CD4-positive, alpha-beta memory T cell (primary cell): ENCODE measurements at places on chromosomes 11 and 22. TPM values are rescaled to one million over a fixed set of nuclear protein-coding genes. Genes with fewer than 3 reads are reported as not detected.
A peak's percentile ranks its signal among the peaks of the same experiment; 100 is the strongest.

Gene MGAT3
- total RNA-seq: 0.73 TPM

DNA sequence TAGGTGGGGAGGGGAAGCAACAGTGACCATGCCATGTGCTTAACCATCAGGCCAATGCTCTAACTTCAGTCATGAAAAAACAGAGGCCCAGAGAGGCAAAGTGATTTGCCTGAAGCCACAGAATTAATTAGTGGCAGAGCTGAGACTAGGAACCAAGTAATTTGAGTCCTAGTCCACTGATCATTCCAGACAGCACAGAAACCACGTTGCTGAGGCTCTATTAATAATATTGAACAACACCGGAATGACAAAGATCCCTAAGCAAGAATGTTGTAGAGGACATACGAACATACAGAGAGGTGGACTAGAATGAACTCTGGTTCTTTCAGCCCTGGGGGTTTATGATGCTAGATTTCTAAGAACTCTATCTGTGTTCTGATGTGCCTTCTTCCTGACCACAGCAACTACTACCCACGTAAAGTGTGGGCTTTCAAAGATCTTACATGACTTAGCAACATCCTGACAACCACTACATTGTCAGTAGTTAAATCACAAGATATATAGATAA, 92.3 kb downstream of the GAB2 start:
- DNase-seq: peak; percentile 18

DNA sequence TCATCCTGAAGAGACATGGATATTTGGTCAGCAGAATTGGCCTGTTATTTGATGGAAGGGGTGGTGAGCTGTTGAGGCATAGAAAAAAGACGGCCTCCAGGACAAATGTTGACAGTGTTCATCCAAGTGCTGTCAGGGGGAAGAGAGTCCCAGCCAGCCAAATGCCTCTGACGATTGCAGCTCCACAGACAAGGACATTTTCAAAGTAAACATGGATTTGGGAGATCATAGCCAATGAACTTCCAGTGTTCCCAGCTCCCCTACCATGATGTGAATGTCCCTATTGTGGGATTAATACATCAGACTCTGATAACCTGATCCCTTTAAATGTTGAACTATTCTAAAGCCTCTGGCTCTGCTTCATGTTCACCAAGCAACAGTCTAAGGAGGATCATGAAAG, 31.2 kb upstream of the PSMA1 start:
- DNase-seq: no peak

Gene MUC5AC
- not detected for total RNA-seq

- no peak for DNase-seq
These were observed 32.2 kb upstream of the LYVE1 start for GRCh38 chr11:10600570-10601248.

Gene CRACR2B
- not detected for total RNA-seq

DNA sequence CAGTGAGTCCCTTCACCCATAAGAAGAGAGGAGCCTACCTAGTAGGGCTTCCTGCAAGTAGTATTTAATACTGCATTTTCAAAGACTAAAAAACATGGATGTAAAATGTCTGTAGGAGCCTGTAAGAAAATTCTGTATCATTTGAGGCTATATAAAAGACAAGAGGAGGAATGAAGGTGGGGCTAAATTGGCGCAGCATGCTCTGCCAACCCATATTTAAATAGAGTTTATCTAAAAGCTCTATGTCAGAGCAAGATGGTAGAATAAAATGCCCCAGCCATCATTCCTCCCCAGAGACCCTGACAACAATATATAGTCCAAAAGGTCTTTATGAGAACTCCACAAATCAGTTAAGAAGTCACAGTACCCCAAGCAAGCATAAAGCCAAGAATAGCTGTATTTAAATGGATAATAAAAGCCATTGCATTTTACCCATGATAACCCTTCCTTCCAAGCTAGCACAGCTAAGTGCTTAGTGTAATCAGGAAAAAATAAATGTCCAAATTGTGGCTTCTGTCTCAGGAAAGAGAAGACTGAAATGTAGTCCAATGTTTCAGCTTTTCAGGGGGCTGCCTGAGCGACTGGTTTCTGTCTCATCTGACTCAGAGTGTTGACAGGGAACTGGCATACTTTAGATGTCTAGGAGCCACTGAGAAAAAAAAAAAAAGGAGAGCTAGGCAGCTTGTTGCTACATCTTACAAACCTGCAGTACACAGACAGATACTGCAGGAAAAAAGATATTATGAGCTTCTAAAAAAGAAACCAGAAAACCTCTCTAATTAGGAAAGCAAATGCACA, 258.6 kb downstream of the METTL15 start:
- no peak for DNase-seq

Gene CCDC89
- 0.70 TPM for total RNA-seq

Gene CYP2D6
- total RNA-seq: 10.7 TPM

- no peak for DNase-seq
These were observed 29.7 kb upstream of the TSKU start for GRCh38 chr11:76753449-76753848.
